ENCODE measurements at places on chromosomes 1 and 21.

GRCh38 chr1:6646499-6647148 is 22.0 kb downstream of the THAP3 start:
- peak; percentile 55 for DNase-seq

DNA sequence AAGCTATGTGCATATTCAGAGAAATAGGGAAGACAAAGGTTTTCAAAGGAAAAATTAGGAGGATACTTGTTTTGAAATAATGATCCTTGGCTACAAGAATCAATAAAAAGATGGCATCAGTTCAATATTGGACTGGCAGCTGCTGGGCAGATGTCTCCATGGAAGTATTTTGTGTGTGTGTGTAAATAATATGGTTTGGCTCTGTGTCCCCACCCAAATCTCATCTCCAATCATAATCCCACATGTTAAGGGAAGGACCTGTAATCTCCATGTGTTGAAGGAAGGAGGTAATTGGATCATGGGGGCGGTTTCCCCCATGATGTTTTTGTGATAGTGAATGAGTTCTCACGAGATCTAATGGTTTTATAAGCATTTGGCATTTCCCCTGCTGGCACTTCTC is 40.4 kb upstream of the LRRC7 start:
- DNase-seq = no peak

DNA sequence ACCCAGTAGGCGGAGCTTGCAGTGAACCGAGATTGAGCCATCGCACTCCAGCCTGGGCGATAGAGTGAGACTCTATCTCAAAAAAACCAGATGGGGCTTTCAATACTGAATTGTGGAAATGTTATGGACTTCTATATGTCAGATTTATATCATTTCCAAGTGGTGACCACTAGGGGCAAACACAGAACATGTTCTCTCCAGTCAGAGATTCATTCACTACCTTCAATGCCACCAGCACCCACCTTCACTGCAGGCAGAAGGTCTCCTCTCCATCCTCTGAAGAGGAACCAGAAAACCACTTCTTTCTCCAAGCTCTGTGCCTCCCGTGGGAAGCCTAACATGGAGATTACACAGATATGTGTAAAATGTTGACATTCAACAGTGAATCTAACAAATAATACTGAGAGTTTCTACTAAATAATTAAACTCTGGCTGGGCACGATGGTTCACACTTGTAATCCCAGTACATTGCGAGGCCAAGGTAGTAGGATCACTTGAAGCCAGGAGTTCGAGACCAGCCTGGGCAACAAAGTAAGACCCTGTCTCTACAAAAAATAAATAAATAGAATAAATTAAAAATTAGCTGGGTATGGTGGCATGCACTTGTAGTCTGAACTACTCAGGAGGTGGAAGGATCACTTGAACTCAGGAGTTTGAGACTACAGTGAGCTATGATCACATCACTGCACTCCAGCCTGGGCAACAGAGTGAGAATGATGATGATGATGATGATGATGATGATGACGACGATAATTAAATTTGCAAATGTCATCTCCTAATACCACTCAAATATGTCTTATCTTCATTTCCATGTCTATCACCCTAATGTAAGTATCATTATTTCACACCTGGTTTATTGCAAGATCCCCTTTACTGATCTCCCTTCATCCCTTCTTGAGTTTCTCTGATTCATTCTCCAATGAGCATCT is 151.1 kb downstream of the ZNF281 start:
- peak; percentile 46 for DNase-seq

DNA sequence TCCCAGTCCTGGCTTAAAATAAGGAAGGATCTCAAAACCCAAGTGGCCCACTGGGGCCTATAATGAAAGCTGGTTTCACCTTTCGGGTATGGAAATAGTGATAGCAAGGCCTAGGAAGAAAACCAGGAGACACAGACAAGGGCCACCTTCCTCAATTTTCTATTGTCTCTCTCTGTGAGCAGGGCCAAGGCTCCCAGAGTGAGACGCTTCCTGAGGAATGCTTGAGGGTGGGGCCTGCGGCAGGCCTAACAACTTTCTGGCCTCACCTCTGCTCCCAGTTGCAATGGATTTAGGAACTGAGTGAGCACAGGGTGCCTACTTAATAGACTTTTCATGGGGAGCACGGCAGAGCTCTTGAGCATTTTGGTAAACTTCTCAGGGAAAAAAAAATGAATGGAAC is 300.9 kb downstream of the ASTN1 start:
- no peak for DNase-seq

GRCh38 chr1:219710529-219711194 is 97.8 kb upstream of the ZC3H11B start:
- no peak for DNase-seq

- peak; percentile 43 for DNase-seq
Measured at GRCh38 chr21:15826147-15826780, 96.5 kb downstream of the USP25 start.

DNA sequence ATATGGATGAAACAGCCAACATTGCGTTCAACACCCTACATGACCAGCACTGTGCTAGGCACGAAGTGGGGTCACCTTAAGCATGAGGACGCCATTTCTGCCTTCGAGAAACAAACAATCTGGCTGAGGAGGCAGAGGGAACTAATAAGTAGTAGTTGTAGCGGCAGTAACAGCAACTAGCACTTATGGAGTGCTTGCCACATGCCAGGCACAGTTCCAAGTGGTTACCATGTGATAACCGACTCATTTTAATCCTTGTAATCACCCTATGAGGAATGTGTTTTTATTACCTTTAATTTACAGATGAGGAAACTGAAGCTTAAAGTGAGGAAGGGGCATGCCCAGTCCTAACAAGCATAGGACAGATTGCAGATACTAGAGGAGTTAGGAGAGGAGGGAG is 33.7 kb downstream of the KCND3 start:
- no peak for DNase-seq

GRCh38 chr1:8120693-8121260 is 94.7 kb upstream of the ERRFI1 start:
- DNase-seq = no peak

- DNase-seq = no peak
Measured at GRCh38 chr1:14590411-14591180, 7.9 kb upstream of the KAZN start.

- DNase-seq = no peak
Measured at GRCh38 chr1:247111259-247111699, 7.1 kb upstream of the ZNF669 start.

GRCh38 chr1:57712846-57713245 is 289.0 kb upstream of the DAB1 start:
- no peak for DNase-seq

GRCh38 chr1:178518894-178519293 is 6.0 kb downstream of the TEX35 start:
- no peak for DNase-seq

- DNase-seq = no peak
Measured at GRCh38 chr1:228408041-228408868, 1.6 kb upstream of the TRIM11 start.

DNA sequence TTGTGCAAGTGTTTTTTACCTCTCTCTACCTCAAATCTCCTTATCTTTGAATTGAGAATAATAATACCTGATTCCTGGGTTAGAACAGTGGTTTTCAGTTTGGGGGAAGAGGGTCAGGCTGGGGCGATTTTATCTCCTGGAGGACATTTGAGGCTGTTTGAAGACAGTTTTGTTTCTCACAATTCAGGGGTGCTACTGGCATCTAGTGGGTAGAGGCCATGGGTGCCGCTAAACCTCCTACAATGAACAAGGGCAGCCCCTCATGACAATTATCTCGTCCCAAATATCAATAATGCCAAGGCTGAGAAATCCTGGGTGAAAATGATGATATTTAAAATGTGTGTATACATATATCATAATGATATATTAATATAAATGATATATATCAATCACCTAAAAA is 139.1 kb upstream of the USH2A start:
- DNase-seq = no peak

GRCh38 chr1:39214714-39214997 is 10.2 kb downstream of the MACF1 start:
- no peak for DNase-seq

DNA sequence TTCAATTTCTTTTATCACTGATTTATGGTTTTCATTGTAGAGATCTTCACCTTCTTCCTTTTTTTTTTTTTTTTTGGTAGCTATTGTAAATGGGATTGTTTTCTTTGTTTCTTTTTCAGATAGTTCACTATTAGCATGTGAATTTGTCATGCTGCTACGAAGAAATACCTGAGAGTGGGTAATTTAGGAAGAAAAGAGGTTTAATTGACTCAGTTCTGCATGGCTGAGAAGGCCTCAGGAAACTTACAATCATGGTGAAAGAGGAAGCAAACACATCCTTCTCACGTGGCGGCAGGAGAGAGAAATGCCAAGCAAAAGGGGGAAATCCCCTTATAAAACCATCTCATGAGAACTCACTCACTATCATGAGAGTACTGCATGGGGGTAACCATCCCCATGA is 66.4 kb downstream of the DAB1 start:
- no peak for DNase-seq

DNA sequence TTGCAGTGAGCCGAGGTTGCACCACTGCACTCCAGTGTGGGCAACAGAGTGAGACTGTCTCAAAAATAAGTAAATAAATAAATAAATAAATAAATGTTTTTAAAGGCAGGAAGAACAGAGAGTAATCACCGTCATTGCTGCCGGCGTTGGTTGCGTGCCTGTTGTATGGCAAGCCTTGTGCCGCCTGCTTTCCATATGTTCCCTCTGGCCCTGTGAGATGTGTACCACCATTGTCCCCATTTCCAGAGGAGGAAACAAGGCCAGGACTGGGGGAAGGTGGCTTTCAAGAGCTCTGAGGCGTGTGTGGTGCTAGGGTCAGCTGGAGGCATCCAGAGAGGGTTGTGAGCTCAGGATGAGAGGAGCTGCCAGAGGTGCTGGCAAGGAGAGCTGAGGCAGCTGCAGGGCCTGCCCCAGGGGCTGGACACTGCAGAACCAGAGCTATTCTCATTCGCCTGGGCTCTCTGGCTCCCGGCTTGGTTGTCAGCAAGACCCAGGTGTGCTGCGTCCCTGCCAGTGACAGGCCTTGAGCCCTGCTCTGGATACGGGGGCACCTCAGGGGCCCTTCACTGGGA is 5.2 kb upstream of the MARCKSL1 start:
- no peak for DNase-seq

Data from KBM-7 (cell line).